Stimulated activated naive CD4-positive, alpha-beta T cell (primary cell): ENCODE measurements at places on chromosomes 11 and 22.
A peak's percentile ranks its signal among the peaks of the same experiment; 100 is the strongest.

DNA sequence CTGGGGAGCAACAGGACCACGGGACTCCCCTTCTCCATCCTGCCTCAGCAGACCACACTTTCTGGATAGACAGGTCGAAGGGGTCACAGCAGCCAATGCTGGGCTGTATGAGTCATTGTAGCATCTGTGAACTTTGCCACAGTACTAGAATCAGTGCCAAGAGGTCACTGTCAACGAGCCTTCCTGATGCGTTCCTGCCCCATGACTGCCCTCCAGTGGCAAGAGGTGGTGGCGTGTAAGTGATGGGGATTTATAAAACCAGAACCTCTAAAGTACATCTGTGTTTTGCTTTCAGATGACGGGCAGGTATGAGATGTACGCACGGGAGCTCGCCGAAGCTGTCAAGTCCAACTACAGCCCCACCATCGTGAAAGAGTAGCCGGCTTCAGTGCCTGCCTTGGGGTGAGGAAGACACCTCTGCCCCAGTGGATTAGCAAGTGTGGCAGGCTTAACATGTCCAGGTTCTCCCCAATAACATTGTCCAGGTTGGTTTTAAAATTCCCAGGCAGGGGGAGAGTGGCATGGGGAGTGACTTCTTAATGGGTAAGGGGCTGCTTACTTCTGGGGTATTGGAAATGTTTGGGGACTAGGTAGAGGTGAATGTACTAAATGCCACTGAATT lies 29.4 kb downstream of the GUCD1 start:
- peak; percentile 57 for DNase-seq

GRCh38 chr11:35099278-35100012 lies 39.5 kb upstream of the CD44 start:
- no peak for DNase-seq

- DNase-seq = no peak
Measured at GRCh38 chr11:97772705-97773104, 1248.0 kb upstream of the CNTN5 start.

GRCh38 chr11:65151331-65151899 lies 17.1 kb upstream of the SYVN1 start:
- DNase-seq = no peak

DNA sequence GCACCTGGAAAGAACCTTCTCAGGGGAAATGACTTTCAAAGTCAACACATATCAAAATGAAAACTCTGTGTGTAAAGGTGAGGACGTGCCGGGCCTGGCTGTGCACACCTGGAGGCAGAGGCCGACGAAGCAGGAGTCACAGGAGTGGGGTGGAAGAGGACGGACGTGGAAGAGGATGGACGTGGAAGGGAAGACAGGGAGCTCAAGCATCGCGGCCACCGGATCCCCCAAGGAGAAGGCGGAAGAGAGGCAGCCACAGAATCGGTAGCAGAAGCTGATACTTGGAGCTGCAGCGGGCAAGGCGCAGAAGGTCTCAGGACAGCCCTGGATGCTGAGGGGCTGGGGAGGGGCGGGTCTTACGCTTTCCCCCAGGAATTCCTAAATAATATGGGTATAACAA lies 519.8 kb downstream of the BRD1 start:
- DNase-seq = no peak

- no peak for DNase-seq
Measured at GRCh38 chr11:61019037-61019831, 47.8 kb downstream of the CD6 start.

- DNase-seq = no peak
Measured at GRCh38 chr22:28910569-28911303, 27.4 kb downstream of the ZNRF3 start.

DNA sequence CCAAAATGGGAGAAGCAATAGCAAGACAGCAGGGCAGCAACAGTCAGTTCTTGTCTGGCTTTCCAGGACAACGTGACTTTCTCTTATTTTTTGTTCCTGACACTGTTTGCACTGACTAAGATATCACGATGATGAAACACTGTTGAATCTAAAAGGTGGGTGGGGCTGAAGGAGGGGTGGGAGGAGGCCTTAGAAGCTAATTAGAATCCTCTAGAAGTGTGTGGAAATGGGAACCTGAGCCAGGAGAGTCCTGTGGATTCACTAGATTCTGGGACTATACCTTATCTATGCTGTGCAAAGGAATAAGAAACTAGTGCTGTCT lies 300.3 kb downstream of the ST3GAL4 start:
- DNase-seq = no peak

DNA sequence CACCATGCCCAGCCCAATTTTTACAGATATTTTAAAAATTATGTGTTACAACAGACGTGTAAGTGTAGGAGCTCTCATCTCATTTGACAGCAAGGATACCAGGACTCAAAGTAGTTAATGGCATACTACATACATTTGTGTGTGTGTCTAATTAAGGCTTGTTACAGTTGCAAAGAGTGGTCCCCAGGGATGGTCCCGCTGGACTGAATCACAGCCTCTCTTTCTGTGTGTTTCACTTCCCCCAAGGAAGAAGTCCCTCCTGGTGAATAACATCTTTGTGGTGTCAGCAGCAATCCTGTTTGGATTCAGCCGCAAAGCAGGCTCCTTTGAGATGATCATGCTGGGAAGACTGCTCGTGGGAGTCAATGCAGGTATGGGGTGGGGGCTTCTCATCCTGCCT lies 17.2 kb downstream of the SLC2A11 start:
- no peak for DNase-seq

GRCh38 chr11:27464289-27464696 lies 8.3 kb downstream of the LGR4 start:
- DNase-seq = no peak

GRCh38 chr11:43541993-43542392 lies 138.5 kb upstream of the HSD17B12 start:
- no peak for DNase-seq

DNA sequence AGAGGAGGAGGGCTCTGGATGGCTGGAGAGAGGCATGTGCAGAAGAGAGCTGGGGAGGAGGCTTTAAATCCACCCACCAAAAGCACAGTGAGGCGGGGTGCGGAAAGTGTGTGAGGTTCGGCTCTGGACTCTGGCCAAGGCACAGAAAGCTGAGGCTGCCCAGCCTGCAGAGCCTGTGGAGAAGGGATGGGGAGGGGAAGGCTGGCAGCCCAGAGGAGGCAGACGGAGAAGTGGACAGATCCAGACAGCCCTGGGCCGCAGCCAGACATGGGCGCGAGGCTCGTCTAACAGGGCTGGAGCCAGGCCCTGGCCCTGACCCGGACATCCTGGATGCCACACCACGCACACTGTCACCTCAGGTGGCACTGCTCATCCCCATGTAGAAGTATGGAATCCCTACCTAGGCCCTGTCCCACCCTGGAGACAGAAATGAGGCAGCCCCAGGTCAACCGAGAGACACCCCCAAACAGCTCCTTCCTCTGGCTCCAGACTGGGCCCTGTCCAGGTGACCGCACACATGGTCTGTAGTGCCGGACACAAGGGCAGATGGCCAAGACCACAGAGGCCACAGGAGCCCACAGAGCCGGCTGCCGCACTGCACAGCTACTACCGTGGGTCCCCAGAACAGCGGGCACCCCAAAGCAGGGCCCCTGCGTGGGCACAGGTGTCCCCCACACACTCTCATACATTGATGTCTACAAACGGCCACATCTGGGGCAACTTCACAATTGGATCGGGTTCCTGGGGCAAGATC lies 16.6 kb upstream of the MOB2 start:
- DNase-seq = no peak

GRCh38 chr11:114130115-114130576 lies 70.6 kb downstream of the ZBTB16 start:
- DNase-seq = no peak

DNA sequence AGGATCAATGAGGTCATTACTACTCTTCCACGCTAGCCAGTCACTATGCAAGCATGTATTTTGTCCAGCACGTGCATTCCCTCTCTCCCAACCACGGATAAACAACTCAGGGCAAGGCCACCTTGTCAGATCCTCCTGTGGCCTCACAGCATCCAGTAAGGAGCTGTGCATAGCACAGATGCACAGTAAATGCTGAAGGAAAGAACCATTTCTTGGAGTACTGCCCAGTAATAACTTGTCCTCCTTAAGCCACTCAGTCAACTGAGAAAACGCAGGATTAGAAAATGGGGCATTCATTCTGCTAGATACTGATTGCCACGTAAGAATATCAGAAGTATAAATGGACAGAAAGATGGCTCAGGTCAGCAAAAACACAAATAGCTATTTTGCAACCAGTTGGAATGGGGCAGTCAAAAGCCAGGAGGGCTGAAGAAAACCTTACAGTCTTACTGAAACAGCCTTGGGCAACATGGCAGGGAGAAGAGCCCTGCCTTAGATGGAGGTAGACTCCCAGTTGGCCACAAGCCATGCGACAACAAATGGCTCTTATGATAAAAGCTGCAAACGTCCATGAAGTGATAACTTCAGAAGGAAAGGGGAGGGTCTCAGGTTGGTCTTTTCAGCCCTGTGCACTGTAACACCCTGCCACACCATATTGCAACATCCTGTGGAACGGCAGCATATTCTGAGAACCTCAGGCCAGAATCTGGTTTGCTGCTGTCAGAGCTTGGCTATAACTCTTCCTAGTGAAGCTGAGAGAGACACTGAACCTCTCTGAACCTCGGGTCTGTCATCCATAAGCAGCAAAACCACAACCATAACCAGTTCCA lies 23.0 kb downstream of the PC start:
- no peak for DNase-seq

- DNase-seq = no peak
Measured at GRCh38 chr11:75831915-75832502, 17.0 kb downstream of the UVRAG start.
